ENCODE measurements at places on chromosomes 13 and 19. TPM values are rescaled to one million over a fixed set of nuclear protein-coding genes. Genes with fewer than 3 reads are reported as not detected.
A peak's percentile ranks its signal among the peaks of the same experiment; 100 is the strongest.

DNA sequence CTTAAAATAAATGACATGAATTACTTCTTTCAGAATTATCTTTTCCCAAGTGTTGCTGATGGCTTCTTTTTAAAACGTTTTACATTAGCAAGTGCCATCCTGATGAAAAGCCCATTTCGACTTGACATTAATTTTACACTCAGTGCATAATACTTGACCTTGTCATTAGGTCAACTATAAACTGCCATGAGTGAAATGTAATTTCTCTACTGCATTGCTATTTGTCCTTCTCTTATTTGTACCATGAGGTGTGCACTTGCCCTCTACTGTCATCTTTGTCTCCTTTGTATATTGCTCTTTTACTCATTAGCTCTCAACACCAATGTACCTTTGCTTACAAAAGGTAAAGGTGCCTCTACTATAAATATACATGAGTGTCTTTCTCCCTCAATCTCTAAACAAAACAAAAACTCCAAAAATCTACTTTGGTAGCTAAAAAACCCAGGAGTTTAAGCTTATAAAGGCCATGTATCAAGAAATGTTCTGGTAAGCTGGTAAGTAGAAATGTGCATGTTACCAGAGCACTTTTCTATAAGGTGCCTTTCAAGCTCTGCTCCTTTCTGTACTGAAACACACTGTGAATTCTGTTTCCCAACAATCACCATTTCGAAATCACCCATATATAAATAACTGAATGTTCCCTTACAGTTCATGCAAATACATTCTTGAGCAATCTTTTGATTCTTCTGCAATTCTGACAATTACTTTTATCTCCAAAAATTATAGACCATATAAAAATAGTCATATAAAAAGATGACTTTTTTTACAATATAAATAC lies 351.4 kb downstream of the SLITRK5 start:
- H3K36me3 ChIP-seq = no peaks in the 10 kb centered on the region
- H3K27ac ChIP-seq = no peak overlapping the region
- no peaks in the 10 kb centered on the region for H3K4me1 ChIP-seq
- H3K27me3 ChIP-seq = no peaks in the 10 kb centered on the region
- DNase-seq = no peak

DNA sequence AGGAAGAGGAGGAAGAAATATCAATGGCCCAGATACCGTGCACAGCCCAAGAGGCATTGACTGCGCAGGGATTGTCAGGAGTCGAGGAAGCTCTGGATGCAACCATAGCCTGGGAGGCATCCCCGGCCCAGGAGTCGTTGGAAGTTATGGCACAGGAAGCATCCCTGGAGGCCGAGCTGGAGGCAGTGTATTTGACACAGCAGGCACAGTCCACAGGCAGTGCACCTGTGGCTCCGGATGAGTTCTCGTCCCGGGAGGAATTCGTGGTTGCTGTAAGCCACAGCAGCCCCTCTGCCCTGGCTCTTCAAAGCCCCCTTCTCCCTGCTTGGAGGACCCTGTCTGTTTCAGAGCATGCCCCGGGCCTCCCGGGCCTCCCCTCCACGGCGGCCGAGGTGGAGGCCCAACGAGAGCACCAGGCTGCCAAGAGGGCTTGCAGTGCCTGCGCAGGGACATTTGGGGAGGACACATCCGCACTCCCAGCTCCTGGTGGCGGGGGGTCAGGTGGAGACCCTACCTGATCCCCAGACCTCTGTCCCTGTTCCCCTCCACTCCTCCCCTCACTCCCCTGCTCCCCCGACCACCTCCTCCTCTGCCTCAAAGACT lies 36.0 kb downstream of the KEAP1 start:
- H3K27ac ChIP-seq = no peak overlapping the region
- no peaks in the 10 kb centered on the region for H3K27me3 ChIP-seq
- DNase-seq = no peak
- no peaks in the 10 kb centered on the region for H3K4me1 ChIP-seq
- H3K36me3 ChIP-seq = peaks cover 41% of the 10 kb centered on the region

- no peaks in the 10 kb centered on the region for H3K36me3 ChIP-seq
- H3K27ac ChIP-seq = no peak overlapping the region
- H3K27me3 ChIP-seq = peaks cover 11% of the 10 kb centered on the region
- DNase-seq = no peak
- no peak overlapping the region for H3K4me3 ChIP-seq
- H3K4me1 ChIP-seq = no peaks in the 10 kb centered on the region
Measured at GRCh38 chr19:51259348-51260245, 8.7 kb downstream of the SIGLECL1 start.

GRCh38 chr19:5932609-5933262 lies 18.7 kb downstream of the CAPS start:
- peaks cover 58% of the 10 kb centered on the region for H3K36me3 ChIP-seq
- H3K4me1 ChIP-seq = peaks cover 91% of the 10 kb centered on the region
- no peak overlapping the region for H3K4me3 ChIP-seq
- H3K27me3 ChIP-seq = no peaks in the 10 kb centered on the region
- H3K27ac ChIP-seq = peak overlapping the region; percentile 85

- peaks cover 100% of the 10 kb centered on the region for H3K27me3 ChIP-seq
- H3K27ac ChIP-seq = no peak overlapping the region
- DNase-seq = no peak
- H3K4me3 ChIP-seq = peak overlapping the region; percentile 16
Measured at GRCh38 chr13:94710881-94711560, 1.3 kb downstream of the SOX21 start.

Gene ELSPBP1
- not detected for total RNA-seq

Gene NALCN
- total RNA-seq = 0.95 TPM
